ENCODE measurements at places on chromosomes 6 and 20.

- peak; percentile 38 for DNase-seq
These were observed 265.0 kb downstream of the ADGRG6 start for GRCh38 chr6:142566628-142567396.

DNA sequence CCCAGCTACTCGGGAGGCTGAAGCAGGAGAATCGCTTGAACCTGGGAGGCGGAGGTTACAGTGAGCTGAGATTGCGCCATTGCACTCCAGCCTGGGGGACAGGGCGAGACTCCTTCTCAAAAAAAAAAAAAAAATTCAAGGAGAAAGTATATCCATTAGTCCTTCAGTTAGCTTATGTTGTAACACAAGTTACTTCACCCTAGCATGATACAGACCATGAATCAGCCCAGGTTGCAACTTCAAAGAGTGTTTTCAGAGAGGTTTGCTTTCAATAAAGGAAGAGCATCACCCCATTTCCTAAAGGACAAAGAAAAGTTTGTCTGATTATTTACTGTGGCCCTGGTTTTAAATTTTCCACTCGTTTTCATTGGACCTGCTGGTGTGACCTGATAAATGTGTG, 73.0 kb downstream of the SERAC1 start:
- no peak for DNase-seq

DNA sequence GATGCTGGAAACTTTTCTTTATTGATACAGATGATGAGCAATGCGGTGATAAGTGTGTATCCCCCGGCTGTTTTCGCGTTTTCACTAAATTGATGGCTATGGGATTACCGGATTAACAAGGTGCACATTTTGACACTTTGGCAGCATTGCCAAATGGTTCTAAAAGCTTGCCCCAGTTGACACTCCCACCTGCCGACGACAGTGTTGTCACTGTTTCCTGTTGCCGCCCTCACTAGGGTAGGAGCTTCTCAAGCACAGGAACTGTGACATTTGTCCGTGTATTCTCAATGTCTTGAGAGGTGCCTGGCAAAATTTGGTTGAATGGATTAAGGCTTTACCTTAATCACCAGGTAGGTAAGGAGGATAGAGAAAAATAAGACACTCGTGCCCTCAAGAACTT, 9.8 kb upstream of the MAPK13 start:
- DNase-seq, result no peak

- DNase-seq, result no peak
These were observed 45.7 kb downstream of the PPARD start for GRCh38 chr6:35388030-35388429.

DNA sequence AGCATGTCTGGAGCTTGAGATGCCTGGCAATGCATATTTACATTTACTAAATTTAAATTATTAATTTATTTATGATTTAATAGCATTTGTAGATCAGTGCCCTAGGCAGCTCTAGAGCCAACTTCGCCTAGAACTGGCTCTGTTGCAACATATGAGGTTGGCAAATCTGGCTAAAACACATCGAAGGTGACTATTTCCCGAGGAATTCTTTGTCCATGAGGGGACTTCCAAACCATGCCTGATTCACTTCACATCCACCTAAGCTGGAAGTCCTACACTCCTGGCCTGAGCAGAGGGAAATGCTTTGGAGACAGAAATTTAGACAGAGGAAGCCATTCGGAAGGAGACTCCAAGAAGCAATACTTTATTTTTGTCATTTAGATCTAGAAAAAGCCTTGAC, 211.0 kb upstream of the ARG1 start:
- DNase-seq, result no peak

All from left cardiac atrium (tissue), 4 donors.